Activated naive CD8-positive, alpha-beta T cell treated with anti-CD3 and anti-CD28 coated beads, Interleukin-2, amount 50 U/mL, for 24 hours (primary cell): ENCODE measurements at places on chromosomes 1 and 21.

GRCh38 chr21:42496839-42497202 is 797 bp upstream of the RSPH1 start:
- no peaks in the 10 kb centered on the region for H3K36me3 ChIP-seq
- DNase-seq, result no peak
- H3K27ac ChIP-seq, result peak overlapping the region; percentile 83
- H3K4me1 ChIP-seq, result peaks cover 13% of the 10 kb centered on the region
- H3K27me3 ChIP-seq, result no peaks in the 10 kb centered on the region

- H3K36me3 ChIP-seq, result no peaks in the 10 kb centered on the region
- no peak for DNase-seq
- no peak overlapping the region for H3K27ac ChIP-seq
- H3K27me3 ChIP-seq, result peaks cover 2% of the 10 kb centered on the region
- peaks cover 12% of the 10 kb centered on the region for H3K4me1 ChIP-seq
Observed at GRCh38 chr21:16196001-16196400, 466.2 kb downstream of the USP25 start.

DNA sequence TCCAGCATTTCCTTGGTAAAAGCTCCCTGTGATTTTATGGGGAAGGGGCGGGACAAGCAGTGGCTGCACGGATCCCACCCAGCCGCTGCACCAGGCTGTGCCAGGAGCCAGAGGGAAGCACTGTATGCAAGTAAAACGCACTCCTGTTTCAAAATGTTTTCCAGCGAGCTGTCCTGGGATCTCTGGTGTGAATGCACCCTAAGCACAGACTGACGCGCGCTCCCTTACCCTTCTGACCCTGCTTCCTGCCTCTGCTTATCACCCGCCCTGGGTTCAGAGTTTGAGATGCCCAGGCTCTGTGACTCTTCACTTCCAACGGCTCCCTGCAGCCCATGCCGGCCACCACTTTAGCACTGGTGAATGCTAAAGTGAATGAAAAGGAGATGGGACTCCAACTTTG is 131.2 kb downstream of the RHOU start:
- H3K4me3 ChIP-seq, result no peak overlapping the region
- peaks cover 15% of the 10 kb centered on the region for H3K4me1 ChIP-seq
- H3K27ac ChIP-seq, result no peak overlapping the region
- no peaks in the 10 kb centered on the region for H3K27me3 ChIP-seq

GRCh38 chr1:171899838-171900237 is 58.5 kb downstream of the DNM3 start:
- no peak for DNase-seq
- H3K4me3 ChIP-seq, result no peak overlapping the region
- H3K36me3 ChIP-seq, result peaks cover 2% of the 10 kb centered on the region

DNA sequence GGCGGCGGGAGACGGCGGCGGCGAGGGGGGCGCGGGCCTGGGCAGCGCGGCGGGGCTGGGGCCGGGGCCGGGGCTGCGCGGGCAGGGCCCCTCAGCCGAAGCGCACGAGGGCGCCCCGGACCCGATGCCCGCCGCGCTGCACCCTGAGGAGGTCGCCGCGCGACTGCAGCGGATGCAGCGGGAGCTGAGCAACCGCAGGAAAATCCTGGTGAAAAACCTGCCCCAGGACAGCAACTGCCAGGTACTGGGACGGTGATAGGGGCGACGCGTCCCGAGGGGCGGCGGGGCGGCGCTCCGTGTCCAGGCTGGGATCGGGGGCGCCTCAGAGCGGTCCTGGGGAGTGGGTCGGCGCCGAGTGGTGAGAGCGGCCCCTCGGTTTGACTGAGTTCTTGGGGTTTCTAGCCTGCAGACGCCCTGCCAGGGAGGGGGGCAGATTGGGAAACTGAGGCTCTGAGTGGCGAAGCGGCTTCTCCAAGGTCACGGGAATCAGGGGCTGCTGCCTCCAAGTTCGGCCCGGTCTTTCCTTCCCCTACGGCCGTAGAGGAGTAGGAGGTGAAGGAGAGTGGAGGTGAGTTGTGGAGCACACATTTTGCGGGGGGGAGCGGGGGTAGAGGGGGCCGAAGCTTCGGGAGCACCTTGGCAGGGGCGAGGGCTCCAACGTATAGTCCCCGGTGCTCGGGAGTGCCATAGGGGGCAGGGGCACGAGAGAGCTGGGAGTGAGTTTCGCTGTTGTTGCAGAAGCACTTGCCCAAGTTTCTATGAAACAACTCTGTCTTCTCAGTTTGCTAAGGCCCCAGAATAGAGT is 508 bp downstream of the RAVER2 start:
- H3K4me3 ChIP-seq, result peak overlapping the region; percentile 67
- peaks cover 7% of the 10 kb centered on the region for H3K27me3 ChIP-seq
- peaks cover 14% of the 10 kb centered on the region for H3K4me1 ChIP-seq
- no peak overlapping the region for H3K27ac ChIP-seq
- DNase-seq, result peak; percentile 11

GRCh38 chr1:3369446-3370076 is 84.9 kb upstream of the ARHGEF16 start:
- peaks cover 10% of the 10 kb centered on the region for H3K27me3 ChIP-seq
- H3K4me1 ChIP-seq, result peaks cover 24% of the 10 kb centered on the region
- DNase-seq, result no peak

- H3K36me3 ChIP-seq, result no peaks in the 10 kb centered on the region
- H3K4me1 ChIP-seq, result no peaks in the 10 kb centered on the region
- H3K4me3 ChIP-seq, result no peak overlapping the region
- no peak overlapping the region for H3K27ac ChIP-seq
Observed at GRCh38 chr1:42891465-42892138, 45.2 kb downstream of the ZNF691 start.

DNA sequence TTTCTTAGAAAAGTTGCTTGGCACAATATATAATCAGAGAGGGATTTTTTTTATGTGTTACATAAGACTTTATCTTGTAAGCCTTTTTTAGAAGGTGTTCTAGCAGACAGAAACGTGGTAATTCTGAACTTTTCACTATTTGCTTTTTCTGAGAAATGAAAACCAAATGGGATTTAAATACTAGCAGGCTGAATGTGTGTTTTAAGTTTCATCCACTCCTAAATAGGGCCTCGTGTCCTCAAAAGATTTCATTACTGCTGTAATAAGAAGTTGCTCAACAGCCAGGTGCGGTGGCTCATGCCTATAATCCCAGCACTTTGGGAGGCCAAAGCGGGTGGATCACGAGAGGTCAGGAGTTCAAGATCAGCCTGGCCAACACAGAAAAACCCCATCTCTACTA is 44.7 kb upstream of the FMO2 start:
- no peaks in the 10 kb centered on the region for H3K4me1 ChIP-seq
- H3K4me3 ChIP-seq, result no peak overlapping the region
- H3K27ac ChIP-seq, result no peak overlapping the region
- H3K36me3 ChIP-seq, result no peaks in the 10 kb centered on the region

GRCh38 chr1:243798726-243799125 is 51.3 kb downstream of the AKT3 start:
- H3K36me3 ChIP-seq, result peaks cover 12% of the 10 kb centered on the region
- H3K4me1 ChIP-seq, result peaks cover 35% of the 10 kb centered on the region
- no peak for DNase-seq
- H3K27me3 ChIP-seq, result no peaks in the 10 kb centered on the region

- H3K36me3 ChIP-seq, result no peaks in the 10 kb centered on the region
- no peaks in the 10 kb centered on the region for H3K4me1 ChIP-seq
- no peak for DNase-seq
- H3K4me3 ChIP-seq, result no peak overlapping the region
- H3K27ac ChIP-seq, result no peak overlapping the region
Observed at GRCh38 chr1:30024411-30025195, 698.8 kb downstream of the MATN1 start.

GRCh38 chr1:90475631-90476030 is 241.5 kb downstream of the BARHL2 start:
- H3K4me1 ChIP-seq, result no peaks in the 10 kb centered on the region
- no peak overlapping the region for H3K27ac ChIP-seq
- no peaks in the 10 kb centered on the region for H3K36me3 ChIP-seq

GRCh38 chr1:238664139-238664538 is 722.2 kb upstream of the CHRM3 start:
- no peaks in the 10 kb centered on the region for H3K27me3 ChIP-seq
- no peaks in the 10 kb centered on the region for H3K36me3 ChIP-seq
- no peak for DNase-seq
- H3K27ac ChIP-seq, result no peak overlapping the region

GRCh38 chr1:208475449-208475848 is 231.3 kb upstream of the PLXNA2 start:
- no peaks in the 10 kb centered on the region for H3K27me3 ChIP-seq
- no peak overlapping the region for H3K4me3 ChIP-seq
- no peak overlapping the region for H3K27ac ChIP-seq
- no peak for DNase-seq
- no peaks in the 10 kb centered on the region for H3K36me3 ChIP-seq
